Psoas muscle (tissue), 8 donors: ENCODE measurements at places on chromosomes 2 and 18. TPM values are rescaled to one million over a fixed set of nuclear protein-coding genes. Genes with fewer than 3 reads are reported as not detected.

The MYOM1 gene
- polyA plus RNA-seq, result 209 TPM

The SIX3 gene
- 0.01 TPM for polyA plus RNA-seq

The SCN3A gene
- 0.13 TPM for polyA plus RNA-seq

The MC2R gene
- polyA plus RNA-seq, result not detected

The ASPRV1 gene
- 1.0 TPM for polyA plus RNA-seq

The TSPYL6 gene
- polyA plus RNA-seq, result not detected

The ZNF396 gene
- polyA plus RNA-seq, result 0.52 TPM

The WDR12 gene
- 21.9 TPM for polyA plus RNA-seq

The ERICH2 gene
- 0.40 TPM for polyA plus RNA-seq

The ANKRD62 gene
- not detected for polyA plus RNA-seq

The POTEJ gene
- polyA plus RNA-seq, result not detected

The CERS6 gene
- 6.9 TPM for polyA plus RNA-seq
